ENCODE measurements at places on chromosomes 2 and 18. TPM values are rescaled to one million over a fixed set of nuclear protein-coding genes. Genes with fewer than 3 reads are reported as not detected.

The RESP18 gene
- not detected for total RNA-seq

GRCh38 chr2:54306556-54306955 is 50.5 kb upstream of the TSPYL6 start:
- DNase-seq = no peak

The AKAIN1 gene
- not detected for total RNA-seq

The TMEM200C gene
- total RNA-seq = 0.78 TPM

The TSPYL6 gene
- total RNA-seq = 0.21 TPM

The RMDN2 gene
- 12.6 TPM for total RNA-seq

GRCh38 chr18:77164763-77165485 is 32.3 kb upstream of the MBP start:
- DNase-seq = no peak

DNA sequence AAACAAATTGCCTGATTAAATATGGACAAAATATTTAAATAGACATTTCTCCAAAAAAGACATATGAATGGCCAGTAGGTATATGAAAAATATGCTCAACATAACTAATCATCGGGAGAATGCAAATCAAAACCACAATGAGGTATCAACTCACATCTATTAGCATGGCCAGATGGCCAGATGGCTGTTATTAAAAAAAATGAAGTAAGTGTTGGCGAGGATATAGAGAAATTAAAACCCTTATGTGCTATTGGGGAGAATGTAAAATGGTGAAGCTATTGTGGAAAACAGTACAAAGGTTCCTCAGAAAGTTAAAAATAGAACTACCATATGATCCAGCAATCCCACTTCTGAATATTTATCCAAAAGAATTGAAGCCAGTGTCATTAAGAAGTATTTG is 272.3 kb upstream of the ZNF804A start:
- no peak for DNase-seq

DNA sequence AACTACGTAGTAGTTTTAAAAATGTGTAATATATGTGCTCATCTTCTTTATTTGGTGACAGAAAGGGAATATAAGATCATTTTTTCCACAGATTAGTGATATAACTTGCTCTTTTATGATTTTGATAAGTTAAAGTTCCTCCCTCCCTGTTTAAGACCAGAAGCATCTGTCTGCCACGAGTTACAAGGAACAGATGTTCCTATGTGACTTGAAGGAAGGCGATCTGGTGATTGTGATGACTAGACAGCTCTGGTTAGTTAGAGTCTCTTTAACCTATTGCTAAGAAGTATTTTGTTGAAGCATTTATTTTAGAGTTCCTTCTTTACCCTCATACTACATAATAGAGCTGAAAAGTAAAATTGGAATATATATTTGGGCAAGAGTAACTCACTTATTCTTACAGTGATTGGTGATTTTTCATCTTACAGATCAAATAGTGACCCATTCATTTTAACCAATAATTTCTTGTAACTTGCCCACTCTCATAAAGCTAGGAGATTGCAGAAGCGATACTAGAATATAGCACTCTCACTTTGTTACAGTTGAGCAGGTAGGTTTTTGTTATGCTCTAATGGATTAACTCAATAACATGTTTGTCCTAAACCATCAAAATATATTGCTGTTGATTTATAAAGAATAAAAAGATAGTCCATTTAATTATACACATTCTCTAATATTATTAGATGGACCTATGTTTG is 218.7 kb downstream of the SLC4A10 start:
- DNase-seq = no peak
